ENCODE measurements at places on chromosomes 16 and 17. TPM values are rescaled to one million over a fixed set of nuclear protein-coding genes. Genes with fewer than 3 reads are reported as not detected.

Gene CPHXL2
- not detected for total RNA-seq

GRCh38 chr16:81599034-81599744 is 154.6 kb downstream of the CMIP start:
- no peak for DNase-seq
- H3K4me1 ChIP-seq = peaks cover 10% of the 10 kb centered on the region
- no peaks in the 10 kb centered on the region for H3K27me3 ChIP-seq
- no peaks in the 10 kb centered on the region for H3K36me3 ChIP-seq
- no peak overlapping the region for H3K4me3 ChIP-seq

DNA sequence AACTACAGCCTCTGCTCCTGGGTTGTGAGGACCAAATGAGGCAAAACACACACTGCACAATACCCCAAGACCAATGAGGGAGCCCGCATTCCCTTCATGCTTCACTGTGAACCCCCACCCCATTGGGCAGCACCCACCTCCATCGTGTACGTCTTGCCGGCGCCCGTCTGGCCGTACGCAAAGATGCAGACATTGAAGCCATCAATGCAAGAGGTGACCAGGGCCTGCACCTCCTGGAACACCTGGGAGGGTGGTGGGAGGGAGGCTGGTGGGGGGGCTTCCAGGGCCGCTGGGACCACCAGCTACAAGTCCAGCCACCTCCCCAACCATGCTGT is 28.4 kb downstream of the KATNB1 start:
- H3K36me3 ChIP-seq = no peaks in the 10 kb centered on the region
- H3K27me3 ChIP-seq = no peaks in the 10 kb centered on the region
- no peak overlapping the region for H3K4me3 ChIP-seq
- no peaks in the 10 kb centered on the region for H3K4me1 ChIP-seq

DNA sequence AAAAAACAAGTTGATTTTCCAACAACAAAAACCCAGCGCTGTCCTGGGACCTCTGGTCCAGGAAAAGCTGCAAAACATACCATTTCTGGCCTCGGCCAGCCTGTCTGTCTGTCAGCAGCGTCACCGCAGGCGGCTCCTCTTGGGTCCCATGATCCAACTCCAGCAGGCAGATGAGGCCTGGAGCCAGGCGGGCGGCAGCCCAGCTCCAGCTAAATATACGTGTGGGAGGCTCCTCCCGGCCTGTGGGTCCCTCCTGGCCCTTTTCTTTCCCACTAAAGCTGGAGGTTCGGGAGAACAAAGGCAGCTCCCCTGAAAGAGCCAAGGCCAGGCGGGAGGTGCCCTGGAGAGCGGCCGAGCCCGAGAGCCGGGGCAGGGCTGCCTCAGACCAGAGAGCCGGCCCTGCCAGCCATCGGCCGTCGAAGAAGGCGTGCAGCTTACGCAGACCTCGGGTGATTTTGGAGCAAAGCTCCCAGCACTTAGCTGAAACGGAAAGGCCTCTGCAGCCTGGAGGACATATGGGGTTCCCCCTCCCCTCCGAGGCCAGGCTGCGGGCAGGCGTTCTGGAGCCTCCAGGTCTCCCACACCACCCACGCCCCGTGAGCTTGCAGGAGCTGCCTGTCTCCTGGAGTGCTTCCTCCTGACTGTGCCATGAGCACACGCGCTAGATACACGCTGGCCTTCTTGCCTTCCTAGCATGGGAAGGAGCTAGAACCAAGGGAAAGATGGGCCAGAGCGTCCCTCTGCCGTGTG is 19.9 kb upstream of the JPH3 start:
- no peak for DNase-seq
- no peak overlapping the region for H3K27ac ChIP-seq
- H3K4me1 ChIP-seq = no peaks in the 10 kb centered on the region
- H3K27me3 ChIP-seq = peaks cover 70% of the 10 kb centered on the region
- H3K36me3 ChIP-seq = no peaks in the 10 kb centered on the region
- H3K4me3 ChIP-seq = no peak overlapping the region

DNA sequence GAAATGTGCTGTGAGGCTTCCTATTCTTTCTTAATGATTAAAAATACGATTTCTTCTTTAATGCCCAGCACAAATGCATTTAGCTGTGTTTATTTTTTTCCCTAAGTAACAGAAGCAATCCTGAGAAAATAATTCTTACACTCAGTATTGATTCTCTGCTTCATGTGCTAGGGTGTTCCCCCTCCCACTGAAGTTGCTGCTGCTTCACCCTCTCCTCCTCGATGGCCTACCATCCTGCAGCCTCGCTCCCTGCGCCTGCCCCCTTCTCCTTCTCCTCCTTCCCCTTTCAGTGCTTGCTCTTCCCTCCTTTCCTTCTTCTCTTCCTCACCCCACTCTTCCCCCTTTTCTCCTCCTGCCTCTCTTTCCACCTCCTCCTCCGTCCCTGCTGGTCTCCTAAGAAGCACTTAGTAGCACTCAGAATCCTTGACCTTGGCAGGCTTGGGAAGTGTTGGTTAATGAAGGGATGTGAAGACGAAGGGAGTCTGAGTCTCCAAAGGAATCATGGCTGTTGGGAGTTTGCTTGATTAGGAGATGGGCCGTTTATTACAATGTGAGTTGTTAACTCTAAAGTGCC is 119.7 kb downstream of the RPTOR start:
- peak overlapping the region; percentile 85 for H3K27ac ChIP-seq
- peak overlapping the region; percentile 52 for H3K4me3 ChIP-seq
- no peak for DNase-seq
- peaks cover 61% of the 10 kb centered on the region for H3K4me1 ChIP-seq
